ENCODE measurements at places on chromosomes 3 and 15.

- peak; percentile 92 for DNase-seq
Observed at GRCh38 chr3:188348435-188349244, 194.7 kb downstream of the LPP start.

DNA sequence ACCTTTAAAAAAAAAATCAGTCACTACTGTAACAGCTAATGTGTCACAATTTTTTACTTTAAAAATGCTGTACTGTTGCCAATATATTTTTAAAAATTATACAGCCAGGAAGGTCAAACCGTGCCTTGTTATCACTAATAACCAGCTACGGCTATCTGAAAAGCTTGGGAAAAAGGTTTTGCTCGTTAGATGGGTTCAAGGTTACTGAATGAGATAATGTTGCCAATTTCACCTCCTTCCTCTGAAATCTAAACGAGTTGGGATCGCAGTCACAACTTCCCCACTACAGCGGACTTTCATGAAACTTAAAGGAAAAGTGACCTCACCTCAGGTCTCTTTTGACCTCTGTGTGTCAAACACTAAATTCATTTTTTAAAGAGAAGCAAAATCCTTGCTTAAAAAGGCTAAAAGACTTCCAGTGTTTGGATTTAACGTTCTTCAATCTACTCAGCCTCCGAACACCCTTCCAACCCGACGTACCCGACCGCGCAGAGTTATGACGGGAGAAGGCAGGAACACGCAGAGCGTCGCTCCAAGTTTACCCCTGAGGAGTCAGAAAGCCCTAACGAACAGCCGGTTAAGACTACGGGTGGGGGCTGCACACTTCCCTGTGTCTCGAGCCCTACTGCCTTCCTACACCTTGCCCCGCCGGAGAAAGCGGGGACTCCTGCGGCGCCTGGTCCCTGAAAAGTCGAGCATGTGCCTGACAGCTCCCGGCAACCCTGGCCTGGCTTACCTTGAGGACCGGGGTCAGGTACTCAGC is 860 bp downstream of the ATG3 start:
- DNase-seq = peak; percentile 81

DNA sequence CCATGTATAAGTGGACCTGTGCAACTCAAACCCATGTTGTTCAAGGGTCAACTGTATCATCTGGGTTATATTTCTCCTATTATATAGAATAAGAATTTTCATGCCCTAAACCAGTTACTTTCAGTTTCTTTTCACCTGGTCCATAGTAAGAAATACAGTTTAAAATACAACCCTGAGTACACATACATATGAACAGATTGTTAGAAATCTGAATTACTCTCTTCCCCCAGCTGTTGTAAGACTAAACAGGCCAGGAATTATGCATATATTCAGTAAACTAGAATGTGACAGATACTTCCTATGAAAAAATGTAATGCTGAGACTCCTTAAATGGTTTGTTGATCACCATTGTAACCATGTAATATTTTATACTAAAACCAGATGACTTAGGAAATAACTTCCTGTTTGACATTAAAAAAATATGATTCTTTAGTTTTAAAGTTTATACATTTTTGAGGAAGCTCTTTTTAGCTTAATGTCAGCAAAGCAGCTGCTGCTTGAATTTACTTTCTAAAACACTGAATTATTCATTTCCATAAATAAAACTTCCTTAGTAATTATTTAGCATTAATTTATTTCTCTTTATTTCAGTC is 52.5 kb upstream of the ZCWPW2 start:
- peak; percentile 15 for DNase-seq

DNA sequence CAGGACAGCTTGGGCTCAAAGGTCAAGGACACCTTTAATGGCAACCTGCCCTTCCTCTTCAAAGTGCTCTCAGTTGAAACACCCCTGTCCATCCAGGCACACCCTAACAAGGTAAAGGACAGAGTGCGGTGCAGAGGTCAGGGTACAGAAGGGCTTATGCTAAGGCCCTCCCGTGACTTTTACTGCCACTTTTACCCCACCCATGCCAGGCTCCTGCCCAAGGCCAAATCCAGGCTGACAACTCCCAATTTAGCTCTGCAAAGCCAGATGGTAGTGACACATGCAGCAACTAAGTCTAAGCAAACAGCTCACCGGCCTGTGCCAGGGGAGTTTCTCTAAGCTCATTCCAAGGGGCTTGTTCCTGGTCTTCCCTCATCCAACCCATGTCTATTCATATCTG is 1.6 kb downstream of the MPI start:
- peak; percentile 97 for DNase-seq

DNA sequence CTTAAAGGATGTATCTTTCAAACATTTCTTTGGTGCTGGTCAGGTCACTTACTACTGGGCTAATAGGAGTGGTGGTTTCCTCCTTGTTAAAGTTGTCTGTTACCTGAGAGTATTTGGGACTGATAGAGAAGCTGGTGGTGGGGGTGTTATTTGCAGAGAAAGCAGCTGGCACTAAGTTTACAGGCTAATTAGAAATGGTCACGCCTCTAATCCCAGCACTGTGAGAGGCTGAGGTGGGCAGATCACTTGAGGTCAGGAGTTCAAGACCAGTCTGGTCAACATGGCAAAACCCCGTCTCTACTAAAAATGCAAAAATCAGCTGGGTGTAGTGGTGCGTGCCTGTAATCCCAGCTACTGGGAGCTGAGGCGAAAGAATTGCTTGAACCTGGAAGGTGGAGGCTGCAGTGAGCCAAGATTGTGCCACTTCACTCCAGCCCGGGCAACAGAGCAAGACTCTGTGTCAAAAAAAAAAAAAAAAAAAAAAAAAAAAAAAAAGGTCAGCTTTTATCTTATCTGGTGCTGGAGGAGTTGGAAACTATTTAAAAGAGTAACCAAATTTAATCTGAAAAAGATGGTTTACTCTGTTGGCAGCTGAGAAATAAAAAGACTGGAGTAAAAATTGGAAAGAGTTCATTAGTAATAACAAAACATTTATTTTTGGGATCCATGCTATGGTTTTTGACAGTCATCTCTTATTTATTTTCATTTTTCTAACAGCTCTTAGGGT is 332.6 kb downstream of the PTPRG start:
- DNase-seq = no peak

DNA sequence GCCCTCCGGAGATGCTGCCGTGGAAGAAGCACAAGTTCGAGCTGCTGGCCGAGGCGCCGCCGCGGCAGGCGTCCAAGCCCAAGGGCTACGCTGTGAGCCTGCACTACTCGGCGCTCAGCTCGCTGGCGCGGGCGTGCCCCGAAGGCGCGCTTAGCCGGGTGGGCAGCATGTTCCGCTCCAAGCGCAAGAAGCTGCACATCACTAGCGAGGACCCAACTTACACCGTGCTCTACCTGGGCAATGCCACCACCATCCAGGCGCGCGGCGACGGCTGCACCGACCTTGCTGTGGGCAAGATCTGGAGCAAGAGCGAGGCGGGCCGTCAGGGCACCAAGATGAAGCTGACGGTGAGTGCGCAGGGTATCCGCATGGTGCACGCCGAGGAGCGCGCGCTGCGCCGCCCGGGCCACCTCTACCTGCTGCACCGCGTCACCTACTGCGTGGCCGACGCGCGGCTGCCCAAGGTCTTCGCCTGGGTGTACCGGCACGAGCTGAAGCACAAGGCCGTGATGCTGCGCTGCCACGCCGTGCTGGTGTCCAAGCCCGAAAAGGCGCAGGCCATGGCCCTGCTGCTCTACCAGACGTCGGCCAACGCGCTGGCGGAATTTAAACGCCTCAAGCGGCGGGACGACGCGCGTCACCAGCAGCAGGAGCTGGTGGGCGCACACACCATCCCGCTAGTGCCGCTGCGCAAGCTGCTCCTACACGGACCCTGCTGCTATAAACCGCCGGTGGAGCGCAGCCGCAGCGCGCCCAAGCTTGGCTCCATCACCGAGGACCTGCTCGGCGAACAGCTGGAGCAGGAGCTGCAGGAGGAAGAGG is 1.3 kb downstream of the FAM43A start:
- peak; percentile 64 for DNase-seq

DNA sequence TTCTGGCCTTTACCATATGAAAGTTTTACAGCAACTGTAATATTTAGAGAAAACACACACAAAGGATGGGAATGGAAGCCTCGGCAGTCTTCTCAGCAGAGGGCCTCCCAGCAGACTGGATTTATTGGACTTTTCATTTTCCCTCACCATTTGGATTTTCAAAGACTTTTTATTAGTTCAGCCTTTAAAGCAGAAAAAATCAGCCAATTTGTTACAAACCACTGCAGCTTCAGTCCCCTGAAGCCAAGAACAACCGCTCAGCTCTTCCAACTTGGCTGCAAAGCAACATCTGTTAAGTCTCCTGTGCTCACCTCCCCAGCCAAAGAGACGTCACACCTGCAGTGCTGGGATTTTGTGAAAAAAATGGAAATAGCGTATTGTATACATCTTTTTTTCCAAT is 120.8 kb downstream of the GMPS start:
- no peak for DNase-seq

DNA sequence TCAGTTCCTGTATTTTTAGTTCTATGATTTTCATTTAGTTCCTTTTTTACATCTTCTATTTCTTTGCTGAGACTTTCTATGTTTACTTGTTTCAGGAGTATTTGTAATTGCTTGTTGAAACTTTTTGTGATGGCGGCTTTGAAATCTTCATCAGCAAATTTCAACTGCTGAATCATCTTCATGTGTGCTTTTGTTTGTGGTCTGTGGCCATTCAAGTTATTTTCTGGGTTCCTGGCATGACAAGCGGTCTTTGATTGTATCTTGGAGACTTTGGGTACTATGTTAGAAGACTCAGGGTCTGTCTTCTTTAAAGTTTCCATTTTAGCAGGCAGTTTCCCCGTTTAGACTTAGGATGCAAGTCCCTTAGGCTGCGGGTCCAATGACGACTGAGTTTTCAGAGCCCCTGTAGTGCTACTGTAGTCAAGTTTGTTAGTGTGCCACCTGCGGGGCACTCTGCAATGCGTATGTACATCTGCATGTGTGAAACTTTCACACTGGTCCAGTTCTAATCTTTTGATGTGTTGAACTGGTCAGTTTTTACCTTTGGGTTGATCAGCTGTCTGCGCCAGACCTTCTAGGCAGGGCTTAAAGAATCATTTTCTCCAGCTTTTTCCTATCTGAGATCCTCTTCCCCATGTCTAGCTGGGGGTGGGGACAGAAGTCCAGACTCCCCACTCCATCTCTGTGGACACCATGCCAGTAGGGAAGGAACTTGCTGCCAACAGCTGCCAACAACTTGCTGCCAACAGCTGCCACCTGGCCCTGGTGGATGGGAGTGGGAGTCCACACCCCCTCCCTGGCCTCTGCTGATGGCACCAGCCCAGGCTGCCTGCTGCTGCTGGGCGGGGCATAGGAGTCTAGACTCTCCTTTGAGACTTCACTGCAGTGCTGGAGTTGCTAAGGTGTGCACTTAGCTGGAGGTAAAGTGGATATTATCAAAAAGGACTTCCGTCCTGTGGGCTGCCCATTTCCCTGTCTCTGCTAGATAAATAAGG is 190.9 kb downstream of the TJP1 start:
- peak; percentile 73 for DNase-seq

DNA sequence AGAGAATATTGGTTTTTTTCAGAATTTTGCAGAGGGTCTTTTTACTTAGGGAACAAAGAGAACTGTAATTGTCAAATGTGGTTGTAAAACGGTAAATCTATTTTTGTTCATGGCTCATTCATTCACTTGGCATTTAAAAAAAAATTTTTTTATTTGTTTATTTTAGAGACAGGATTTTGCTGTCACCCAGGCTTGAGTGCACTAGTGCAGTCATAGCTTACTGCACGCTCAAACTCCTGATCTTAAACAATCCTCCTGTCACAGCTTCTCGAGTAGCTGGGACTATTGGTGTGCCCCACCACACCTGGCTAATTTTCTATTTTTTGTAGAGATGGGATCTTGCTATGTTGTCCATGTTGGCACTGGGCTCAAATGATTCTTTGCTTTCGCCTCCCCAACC is 301.8 kb downstream of the LPP start:
- no peak for DNase-seq

DNA sequence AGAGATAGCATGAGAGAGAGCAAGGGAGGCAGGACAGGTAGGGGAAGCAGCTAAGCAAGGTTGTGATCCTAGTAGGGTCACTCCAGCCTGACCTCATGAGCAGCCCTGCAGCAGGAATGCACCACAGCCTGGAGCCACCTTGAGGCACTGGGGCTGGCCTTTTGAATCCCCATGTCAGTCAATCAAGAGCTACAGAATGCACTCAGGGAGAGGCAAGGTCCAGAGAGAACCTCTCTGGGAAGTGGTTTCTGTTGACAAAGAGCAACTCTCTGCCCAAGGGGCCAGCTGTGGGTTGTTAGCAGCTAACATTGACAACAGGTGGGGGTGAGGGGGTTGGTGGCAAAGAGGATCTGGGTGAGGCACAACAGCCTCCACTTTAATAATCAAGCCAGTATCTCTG is 54.6 kb downstream of the TRANK1 start:
- no peak for DNase-seq

DNA sequence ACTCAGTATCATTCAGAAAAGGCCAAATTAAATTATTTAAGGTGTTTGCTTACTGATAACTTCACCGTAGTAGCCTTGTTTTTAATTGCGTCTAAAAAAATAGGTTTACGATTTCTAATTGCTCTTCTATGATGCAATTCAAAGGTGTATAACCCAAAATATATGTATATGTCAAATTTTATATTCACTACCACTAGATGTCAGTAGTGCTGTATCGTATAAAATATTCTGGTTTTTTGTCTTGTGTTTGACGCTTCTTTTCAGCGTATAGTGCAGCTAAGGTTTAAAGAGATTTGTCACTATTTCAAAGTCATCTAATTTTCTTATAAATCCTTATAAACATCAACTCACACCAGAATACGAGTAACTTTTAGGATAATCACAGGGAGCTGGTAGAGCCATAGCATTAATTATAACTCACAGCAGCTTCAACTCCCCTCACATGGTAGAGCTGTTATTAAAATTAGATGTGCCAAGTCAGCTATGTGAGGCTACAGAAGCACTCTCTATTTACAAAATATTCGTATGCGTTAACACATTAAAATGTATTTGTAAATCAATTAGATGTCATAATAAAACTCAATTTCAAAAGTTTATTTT is 3.5 kb downstream of the PFN2 start:
- peak; percentile 61 for DNase-seq

DNA sequence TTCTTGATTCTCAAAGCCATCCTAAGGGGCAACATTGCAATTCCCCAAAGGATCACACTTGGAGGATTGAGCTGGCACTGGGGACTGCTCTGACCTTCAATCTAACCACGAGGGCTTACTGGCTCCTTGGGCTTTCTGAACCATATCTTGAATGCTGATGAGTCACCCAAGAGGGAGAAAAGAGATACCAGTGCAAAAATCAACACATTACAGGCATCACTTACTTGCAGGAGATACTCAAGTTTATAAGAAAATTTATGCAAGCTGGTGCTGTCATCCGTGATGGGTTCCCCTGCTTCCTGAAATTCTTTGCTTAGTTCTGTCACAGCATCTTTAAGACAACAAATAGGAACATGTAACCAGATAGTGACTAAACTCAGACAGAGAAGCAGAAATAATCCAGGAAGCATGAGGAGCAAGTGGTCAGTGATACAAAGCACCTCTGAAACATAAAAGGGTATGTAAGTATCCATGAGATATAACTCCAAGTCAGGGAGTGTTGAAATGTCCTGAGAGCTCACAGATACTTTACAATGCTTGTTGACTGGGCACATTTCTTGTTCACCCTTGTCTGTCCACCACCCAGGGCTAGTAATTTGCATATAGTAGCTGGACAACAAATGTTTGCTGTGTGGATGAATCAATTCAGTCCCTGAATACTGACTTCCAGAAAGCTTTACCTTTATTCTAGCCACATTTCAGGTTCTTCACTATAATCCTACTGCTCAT is 14.1 kb downstream of the FYCO1 start:
- no peak for DNase-seq

Measured in small intestine (tissue), 16 donors.